Caco-2 (cell line): ENCODE measurements at places on chromosomes 12 and 14.

- no peak for DNase-seq
These were observed 2.0 kb upstream of the PIGH start for GRCh38 chr14:67602076-67602475.

DNA sequence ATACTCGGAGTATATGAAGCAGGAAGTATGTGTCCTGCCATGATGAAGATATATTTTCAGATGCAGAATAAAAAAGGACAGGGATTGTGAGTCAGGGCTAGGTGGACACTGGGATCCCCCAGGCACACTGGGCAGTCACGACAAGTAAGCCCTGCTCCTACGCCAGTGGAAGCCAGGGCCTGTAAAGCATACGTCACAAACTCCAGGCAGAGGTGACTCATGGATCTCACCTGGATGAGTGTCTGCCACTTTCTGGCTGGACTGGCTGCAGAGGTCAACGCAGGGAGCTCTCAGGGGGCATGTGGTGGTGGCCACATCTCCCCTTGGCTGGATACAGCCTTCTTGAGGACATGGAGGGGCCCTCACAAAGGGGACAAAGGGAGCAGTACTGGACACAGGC, 262.3 kb downstream of the GLT1D1 start:
- no peak for DNase-seq

DNA sequence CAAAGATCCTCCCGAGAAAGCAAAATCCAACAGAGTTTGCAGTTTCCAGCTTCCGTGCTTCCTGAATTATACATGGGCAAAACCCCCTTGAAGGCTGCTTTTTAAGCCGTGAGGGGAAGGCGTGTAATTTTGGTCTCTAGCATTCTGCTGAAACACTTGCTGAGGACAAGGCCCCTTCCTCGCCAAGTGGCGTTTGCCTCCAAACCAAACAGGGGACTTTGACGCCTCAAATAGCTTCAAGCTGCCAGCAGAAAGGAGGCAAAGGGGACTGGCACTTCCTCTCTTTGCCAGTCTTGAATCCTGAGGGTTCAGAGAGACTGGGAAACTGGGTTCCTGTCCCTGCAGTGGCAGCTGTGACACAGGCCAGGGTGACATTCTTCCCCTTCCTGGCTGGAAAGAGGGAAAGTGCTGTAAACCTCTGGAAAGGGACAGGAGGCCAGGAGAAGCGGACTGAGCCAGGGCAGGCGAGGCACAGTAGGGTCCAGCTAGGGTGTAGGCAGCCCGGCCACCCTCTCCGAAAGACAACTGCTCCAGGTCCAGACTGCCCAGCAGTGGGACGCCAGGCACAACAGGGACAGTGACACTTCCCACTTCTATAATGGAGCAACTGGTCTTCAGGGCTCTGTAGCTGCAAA, 96.2 kb upstream of the MED13L start:
- DNase-seq, result no peak

- no peak for DNase-seq
These were observed 190.8 kb upstream of the C14orf180 start for GRCh38 chr14:104388541-104389325.

DNA sequence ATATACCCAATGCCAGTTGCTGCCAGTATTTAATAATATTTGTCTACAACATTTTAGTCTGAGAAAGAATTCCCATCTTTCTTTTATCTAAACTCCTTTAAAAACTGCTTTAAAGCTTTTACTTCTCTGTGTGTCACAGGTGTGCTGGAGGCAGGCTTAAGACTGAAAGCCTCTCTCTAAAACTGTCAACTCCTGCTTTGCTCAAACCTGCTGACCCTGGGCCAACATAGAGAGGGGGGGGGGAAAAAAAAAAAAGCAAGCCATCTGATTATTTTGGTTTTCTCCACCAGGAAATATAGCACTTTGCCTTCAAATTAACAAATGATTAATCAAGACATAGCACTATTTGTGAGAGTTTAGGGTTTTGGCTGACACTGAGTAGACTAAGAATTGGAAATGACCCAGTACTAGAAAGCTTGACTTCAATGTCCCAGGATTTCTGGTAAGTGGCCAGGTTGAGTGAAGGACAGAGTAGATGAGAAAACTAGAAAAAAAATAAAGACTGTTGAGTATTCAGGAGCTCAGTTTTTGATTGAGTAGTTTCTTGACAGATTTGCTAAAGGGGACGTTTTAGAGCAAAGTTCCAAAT, 357.0 kb upstream of the FLRT2 start:
- DNase-seq, result no peak

DNA sequence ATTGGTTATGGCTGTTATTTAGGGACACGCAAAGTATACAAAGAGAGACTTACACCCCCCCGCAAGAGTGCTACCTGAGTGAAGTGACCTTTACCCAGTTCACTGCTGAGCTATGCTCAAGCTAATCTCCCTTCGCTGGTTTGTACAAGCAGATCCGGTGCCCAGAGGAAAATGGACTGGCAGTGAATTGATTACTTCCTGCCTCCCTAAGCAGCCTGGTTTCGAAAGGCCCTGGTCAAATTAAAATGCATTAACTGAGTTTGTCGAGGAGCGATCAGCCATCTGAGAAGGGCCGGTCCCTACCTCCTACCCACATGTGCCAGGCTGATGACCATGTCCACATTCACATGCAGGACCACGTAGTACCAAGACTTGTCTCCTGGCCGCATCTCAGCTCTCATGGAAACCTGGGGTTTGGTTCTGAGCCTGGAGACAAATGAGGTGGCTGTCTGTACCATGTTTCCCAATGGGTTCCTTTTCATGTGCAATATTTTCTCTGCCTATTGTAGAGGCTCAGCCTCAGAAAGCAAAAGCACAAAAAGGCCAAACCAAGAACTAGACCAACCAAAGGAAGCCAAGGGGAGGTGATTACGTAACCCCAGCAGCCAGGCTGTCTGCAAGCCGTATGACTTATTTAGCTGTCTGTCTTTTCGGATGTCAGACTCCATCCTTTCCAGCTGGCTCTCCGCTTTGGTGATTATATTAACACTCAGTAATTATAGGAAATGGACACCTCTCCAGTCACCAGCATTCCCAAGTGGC, 284.7 kb upstream of the PWP1 start:
- no peak for DNase-seq

GRCh38 chr12:63816031-63816430, 28.5 kb upstream of the SRGAP1 start:
- no peak for DNase-seq

- DNase-seq, result no peak
These were observed 661.7 kb downstream of the VRK1 start for GRCh38 chr14:97458661-97459579.

DNA sequence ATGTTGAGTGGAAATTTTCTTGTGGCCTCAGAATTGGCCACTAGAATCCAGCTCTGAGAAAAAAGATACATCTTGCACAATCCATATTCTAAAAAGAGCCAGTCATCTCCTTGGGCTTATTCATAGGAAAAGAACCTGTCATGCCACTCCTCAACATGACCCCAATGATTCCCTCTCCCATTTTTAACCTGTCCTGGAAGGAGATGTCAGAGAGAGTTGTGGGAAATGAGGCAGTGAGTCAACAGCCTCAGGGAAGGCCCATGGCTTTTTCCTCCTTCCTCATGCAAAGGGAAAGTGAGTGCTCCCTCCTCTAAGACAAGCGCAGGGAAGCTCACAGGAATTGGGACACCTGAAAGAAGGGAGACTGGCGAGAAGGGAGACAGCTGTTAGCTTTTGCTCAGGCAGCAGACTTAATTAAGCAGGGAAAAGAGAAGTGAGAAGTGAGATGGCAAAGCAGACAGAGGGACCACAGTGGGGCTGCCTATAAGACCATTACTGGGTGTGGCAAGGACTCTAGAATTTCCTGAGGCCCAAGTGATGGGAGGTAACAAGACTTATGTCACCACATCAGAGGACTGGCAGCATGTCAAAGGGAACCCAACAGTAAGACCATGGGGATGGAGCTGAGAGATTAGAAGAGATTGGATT, 10.2 kb upstream of the DHRS7 start:
- no peak for DNase-seq

GRCh38 chr12:12685305-12685704, 10.7 kb downstream of the GPR19 start:
- DNase-seq, result no peak

DNA sequence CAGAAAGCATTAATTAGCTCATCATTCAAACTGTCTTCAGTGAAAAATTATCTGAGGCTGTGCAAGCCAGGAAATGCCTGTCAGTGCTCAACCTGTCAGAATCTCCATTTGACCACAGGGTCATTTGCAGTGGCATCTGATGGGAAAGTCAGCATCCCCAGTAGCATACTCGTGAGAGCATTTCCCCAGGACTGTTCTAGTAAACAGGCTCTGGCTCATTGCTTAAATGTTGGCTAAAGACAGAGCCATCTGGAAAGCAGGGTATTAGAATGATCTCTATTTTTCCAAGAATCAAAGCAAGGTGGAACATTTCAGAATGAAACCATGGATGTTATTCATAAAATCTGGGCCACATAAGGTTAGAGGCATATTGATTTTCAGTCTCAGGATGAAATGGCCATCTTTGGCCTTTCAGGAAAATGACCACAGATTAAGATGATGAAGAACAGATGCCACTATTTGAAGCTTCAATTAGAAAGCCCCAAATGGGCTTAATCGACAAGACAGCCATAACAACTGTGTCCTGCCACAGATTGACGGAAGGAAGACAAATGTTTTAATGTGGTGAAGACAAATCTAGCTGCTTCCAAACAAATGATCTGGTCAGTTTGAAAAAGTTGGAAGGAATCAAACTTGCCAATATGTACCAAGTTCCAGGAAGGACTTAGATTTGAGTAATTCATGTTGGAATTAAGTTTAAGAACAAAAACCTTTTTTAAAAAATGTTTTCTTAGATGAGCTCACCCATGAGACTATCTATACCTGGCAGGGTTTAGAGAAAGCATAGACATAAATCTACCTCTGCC, 94.0 kb upstream of the FAR2 start:
- DNase-seq, result no peak

DNA sequence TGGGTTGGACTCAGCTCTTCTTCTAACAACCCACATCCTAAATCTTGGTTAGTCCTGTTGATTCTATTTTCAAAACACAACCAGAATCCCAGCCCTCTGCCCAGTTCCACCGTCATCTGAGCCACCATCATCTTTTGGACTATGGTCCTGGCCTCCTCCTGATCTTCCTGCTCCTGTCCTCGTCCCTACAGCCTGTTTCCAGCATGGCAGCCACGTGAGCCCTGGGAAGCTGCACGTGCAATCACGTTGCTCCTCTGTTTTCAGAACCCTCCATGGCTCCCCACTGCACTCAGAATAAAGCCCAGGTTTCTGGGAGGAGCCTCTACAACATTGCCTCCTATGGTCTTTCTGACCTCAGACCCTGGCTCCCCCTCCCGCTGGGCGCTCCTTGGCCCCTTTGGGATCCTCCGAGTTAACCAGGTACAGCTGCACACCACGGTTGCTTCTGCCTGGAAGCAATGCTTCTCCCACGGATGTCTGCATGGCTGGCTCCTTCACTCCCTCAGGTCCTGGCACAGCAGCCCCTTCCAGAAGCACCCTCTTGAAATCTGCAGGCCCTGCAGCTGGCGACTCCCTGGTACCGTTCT, 44.5 kb downstream of the BEGAIN start:
- no peak for DNase-seq

- peak; percentile 91 for DNase-seq
These were observed 5.3 kb downstream of the PHB2 start for GRCh38 chr12:6965026-6965661.

- DNase-seq, result no peak
These were observed 8.5 kb upstream of the PLEKHH1 start for GRCh38 chr14:67524634-67524963.

DNA sequence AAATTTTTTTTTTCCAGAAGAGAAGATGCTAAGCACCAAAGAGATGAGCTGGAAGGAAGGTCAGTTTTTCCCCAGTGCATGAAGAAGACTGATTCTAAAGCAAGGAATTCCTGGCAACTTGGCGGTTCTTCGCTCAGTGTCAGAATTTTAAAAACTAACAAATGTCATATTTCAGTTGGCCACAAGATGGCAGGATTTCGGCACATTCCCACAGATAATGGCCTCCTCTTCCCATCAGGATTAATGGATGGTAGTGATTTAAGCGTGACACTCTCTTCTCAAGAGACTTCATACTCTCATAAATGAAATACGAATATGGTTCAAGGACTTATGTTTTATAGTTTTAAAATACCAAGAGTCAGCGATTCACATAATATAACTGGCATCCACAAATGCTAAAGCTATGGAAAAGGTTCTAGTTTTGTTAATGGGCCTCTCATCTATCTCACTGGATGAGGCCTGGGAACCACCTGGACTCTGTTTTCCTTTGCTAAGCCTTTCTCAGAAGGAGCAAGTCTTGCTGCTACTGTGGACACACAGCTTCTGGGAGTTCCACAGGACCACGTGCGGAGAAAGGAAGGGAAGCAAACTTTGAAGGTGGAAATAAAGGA, 46.1 kb upstream of the PTPRO start:
- no peak for DNase-seq

DNA sequence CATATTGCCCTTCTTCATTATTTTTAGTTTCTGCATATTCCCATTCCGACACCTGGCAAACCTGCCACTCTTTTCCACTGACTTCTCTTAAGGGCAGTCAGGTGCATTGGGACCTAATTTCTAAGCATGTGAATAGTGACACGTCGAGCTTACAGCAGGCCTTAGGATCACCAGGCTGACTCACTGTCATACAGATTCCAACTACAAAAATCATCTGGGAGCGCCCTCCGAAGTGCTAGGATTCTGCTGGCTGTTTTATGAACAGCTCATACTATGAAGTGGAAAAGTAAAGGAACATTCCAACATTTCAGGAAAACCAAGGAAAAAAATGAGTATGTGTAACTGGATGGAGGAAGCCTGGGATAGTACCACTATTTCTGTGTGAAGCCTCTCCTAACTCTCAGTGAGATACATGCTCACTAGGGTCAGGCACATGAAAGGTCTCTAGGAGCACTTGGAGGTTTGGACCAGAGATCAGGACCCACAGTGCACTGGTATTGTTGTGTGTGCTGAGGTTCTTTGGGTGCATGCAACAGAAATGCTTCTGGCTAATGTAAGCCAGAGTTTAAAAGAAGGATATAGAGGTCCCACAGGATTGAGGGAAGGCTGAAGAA, 257.4 kb downstream of the ZFP36L1 start:
- no peak for DNase-seq

- DNase-seq, result no peak
These were observed 466.3 kb upstream of the ATP2B1 start for GRCh38 chr12:90174956-90175355.

DNA sequence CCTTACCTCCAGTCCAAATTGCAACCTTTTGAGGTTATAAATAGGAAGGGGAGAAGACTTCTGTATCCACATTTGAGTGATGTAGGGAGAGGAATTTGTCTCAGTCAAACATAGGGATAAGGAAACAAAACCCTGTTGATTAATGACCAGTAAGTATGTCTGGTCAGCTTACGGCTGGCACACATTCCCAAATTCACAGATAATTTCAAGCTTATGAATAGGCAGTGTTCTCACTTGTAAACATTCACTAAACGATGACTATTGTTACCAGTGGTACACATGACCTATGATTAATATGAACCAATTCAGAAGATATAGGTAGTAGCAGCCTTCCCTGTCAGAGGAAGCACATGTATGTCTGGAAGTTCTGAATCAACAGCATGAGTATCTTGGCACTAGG, 33.0 kb upstream of the SLC5A8 start:
- DNase-seq, result no peak

- no peak for DNase-seq
These were observed 109.8 kb upstream of the BCAT1 start for GRCh38 chr12:25058658-25059058.
